ENCODE measurements at places on chromosomes 3 and 15.
A peak's percentile ranks its signal among the peaks of the same experiment; 100 is the strongest.

DNA sequence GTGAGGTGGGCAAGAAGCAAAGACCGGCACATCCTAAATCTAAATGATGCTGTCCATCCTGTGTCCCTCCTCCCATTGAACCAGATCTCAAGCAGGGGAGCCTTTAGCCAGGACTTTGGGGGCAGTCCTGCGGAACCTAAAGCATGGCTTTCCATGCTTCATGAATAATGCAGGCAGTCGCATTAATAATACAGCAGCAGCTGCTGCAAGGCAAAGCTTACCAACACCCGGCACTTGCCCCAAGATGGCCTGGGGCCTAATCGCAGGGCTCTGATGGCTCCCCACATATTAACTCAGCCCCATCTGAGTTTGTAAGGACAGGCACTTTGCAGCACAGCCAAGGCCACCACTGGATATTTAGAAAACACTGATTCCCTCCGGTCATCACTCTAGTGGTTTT is 114.4 kb downstream of the NTRK3 start:
- no peak for DNase-seq

GRCh38 chr3:177594096-177594495 is 396.8 kb upstream of the TBL1XR1 start:
- DNase-seq, result no peak

- peak; percentile 62 for DNase-seq
Observed at GRCh38 chr15:40754574-40754882, 526 bp downstream of the RMDN3 start.

DNA sequence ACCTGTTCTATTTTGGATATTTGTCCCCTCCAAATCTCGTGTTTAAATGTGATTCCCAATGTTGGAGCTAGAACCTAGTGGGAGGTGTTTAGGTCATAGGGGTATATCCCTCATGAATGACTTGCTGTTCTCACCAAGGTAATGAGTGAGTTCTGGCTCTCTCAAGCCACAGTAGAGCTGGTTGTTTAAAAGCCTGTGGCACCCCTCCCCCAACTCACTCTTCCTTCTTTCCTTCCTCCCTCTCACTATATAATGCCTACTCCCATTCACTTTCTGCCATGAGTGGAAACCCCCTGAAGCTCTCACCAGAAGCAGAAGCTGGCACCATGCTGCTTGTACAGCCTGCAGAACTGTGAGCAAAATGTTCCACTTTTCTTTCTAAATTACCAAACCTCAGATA is 341.1 kb downstream of the SI start:
- DNase-seq, result no peak

- no peak for DNase-seq
Observed at GRCh38 chr3:72559385-72559784, 288.9 kb downstream of the SHQ1 start.

- DNase-seq, result no peak
Observed at GRCh38 chr15:56817321-56818080, 84.2 kb upstream of the ZNF280D start.

DNA sequence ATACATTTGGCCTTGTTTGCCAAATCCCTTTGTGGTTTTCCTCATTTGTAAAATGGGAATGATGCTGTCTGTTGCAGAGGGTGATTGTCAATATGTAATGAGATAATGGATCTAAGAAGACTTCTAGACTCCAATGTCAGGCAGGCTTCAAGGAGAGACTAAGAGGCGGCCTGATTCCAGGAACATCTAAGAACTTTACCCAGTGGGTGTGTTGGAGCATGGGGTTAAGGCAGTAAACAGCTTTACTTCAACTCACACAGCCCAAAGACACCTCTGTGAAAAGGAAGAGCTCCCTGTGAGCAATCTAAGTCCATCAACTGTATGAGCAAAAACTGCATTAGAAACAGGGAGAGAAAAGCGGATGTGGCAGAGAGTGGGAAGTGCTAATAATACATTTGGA is 560.6 kb downstream of the PDCD6IP start:
- no peak for DNase-seq

DNA sequence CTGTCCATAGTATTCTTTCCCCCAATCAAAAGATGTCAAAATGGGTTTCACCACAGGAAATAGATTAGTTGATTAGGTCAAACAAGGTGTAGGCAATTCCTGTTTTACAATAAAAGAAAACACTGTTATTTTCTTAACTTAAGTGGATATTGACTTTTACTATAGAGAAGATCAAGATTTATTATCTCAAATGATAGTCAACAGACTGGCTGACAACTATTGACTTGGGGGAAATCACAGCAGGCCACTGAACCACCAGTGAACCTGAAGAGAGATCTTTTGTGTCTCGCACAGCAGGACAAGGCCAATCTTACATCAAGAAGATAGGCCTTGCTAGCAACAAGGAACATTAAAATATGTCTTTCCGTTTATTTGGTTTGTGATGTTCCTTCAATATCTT is 1187.6 kb downstream of the SI start:
- no peak for DNase-seq

DNA sequence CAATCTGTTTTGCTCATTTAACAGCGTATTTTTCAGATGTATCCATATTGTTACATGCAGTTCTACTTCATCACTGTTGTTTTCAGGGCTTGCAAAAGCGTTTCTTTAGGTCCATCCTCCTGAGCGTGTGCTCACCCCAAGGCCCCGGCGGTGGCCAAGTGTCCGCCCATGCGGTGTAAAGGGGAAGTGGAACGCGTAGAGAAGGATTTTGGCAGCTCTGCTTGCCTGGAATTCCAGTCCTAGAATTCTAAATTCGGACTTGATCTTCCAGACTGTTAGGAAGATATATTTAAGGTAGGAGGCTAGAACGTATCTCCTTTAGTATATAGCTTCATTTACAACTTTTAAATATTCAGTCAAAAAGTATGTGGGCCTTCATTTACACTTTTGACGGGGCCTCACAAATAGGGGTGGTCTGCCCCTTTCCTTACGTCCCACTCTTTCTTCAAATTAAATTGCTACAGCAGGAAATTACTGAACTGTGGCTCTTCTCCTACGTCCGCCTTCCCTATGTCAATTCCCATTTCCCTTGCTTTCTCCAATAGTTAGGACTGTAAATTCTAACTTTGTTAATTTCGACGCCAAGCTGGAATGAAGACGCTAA is 609 bp upstream of the TBC1D23 start:
- no peak for DNase-seq

- DNase-seq, result no peak
Observed at GRCh38 chr15:76382987-76383728, 46.6 kb downstream of the ISL2 start.

DNA sequence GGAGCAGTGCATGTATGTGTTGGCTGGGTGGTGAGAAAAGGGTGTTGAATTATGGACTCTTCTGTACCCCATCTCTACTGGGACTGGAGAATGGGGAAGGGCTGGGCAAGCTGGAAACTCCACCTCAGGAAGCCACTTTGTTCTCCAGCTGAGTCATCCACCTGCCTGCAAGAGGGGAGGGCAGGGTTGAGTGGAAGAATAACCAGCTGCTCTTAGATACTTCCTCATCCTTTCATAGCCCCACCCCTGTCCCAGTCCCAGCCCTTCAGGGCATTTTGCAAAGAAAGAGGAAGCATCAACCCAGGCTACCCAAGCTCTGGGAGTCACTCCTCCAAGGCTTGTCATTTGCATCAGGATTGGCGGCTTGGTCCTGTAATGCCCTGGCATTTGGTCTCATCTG is 33.1 kb downstream of the RAB11A start:
- peak; percentile 95 for DNase-seq

GRCh38 chr3:101544161-101544850 is 17.4 kb upstream of the TRMT10C start:
- no peak for DNase-seq

DNA sequence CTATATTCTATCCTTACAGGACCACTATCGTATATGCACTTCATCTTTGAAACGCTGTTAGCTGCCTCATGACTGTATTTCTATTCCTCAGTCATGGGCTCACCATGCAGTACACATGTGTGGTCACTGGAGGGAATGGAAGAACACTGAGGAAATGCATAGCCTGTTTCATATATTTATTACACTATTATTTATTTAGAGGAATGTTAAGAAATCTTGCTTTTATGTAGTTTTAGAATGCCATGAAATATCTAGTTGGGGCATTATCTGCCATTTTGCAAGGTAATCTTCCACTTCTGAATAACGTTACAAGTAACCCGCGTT is 155.7 kb downstream of the IGF1R start:
- DNase-seq, result no peak

- no peak for DNase-seq
Observed at GRCh38 chr3:50410608-50411139, 51.4 kb upstream of the TMEM115 start.

DNA sequence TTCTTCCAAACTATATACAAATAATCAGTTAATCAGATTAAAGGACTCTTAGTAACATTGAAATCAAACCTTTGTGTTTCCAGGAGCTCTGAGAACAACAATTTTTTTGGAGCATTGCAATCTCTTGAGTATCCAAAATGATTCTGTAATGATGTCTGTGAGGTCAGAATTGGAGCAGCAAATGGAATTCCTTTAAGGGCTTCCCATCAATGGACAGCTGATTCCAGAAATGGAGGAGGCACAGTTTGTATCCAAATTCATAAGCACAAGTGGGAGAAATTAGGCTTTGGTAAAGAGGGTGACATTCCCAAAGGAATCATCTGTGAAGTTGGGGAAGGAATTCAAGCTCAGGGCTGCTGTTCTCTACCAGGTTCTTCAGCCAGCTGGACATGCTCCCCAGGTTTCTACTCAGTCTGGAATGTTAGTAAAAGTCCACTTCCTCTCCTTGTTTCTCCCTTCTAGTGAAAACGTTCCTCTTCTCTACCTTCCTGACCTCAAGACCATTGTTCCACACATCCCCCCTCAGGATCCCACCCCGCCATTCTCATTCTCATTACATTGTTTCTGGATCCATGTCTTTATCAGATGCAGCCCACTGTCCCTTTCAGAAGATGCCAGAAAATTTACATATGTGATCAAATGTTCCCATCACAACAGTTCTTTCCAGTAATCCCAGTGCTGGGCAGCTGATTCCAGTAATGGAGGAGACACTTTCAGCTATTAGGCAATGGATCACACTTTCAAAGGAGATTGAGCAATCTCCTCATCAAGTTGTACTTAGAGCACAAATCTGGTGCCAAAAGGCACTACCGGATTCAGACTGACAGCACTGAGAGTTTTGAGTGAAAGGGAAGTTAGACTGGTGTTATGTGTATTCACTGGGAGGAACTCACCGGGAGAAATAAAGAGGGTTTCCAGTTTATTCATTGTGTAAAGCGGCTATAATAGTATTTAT is 391.3 kb upstream of the TPRG1 start:
- DNase-seq, result peak; percentile 18

DNA sequence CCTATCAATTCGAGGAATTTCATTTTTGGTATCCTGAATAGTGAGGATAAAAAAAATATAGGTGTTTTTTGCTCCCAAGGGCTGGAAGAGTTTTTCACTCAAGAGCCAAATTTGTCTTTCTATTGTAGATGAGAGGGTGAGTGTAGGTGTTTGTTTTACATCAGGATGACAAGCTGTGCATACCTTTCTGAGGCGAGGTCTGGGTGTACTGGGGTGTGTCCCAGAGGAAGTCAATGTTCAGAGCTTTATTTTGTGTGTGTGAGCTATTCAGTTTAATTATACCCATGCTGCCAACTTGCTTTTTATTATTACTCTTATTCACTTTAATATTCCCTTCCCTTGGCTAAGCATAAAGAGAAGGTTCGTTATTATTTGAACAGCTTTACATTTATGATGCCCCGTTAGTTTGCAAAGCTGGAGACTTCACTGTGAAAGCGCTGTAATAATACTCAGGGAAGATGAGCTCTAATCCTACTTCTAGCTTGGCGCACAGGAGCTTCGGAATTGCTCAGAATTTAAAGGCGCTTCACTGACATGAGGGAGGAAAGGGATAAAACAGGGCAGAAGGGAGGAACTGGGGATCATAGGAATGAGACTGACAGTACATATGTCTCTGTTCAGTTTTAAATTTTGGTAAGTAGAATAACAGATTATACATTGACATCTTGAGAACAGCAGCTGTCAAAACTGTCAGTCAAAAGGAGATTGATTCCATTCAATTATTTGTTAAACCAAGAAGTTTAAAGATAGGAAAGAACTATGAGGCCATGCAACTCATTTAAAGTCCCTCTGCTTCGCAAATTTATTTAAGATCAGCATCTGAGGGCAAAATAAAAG is 117.7 kb upstream of the TP63 start:
- no peak for DNase-seq

- no peak for DNase-seq
Observed at GRCh38 chr3:120645083-120645845, 36.8 kb downstream of the HGD start.

DNA sequence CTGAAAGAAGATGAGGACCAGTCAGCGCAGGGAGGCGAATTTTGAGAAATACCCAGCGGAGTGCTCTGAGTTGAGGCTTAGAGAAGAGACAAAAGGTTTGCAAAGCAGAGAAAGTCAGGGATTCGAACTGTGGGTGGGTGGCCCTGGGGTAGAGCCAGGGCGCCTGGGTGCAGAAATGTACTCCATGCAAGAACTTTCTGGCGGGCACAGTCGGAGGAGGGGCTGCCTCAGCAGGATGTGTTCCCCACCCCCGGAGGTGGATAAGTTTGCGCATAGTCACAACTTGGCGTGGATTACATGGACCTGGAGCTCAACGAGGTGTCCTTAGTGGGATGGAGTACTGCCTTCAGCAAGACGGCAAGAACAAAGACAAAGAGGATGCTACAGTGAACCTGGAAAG is 117.3 kb upstream of the ALDH1A3 start:
- DNase-seq, result no peak

- DNase-seq, result peak; percentile 79
Observed at GRCh38 chr3:66394753-66395249, 106.0 kb downstream of the LRIG1 start.

GRCh38 chr3:49343163-49343562 is 3.3 kb upstream of the USP4 start:
- DNase-seq, result no peak

GRCh38 chr3:53809764-53810400 is 36.3 kb downstream of the CHDH start:
- no peak for DNase-seq

DNA sequence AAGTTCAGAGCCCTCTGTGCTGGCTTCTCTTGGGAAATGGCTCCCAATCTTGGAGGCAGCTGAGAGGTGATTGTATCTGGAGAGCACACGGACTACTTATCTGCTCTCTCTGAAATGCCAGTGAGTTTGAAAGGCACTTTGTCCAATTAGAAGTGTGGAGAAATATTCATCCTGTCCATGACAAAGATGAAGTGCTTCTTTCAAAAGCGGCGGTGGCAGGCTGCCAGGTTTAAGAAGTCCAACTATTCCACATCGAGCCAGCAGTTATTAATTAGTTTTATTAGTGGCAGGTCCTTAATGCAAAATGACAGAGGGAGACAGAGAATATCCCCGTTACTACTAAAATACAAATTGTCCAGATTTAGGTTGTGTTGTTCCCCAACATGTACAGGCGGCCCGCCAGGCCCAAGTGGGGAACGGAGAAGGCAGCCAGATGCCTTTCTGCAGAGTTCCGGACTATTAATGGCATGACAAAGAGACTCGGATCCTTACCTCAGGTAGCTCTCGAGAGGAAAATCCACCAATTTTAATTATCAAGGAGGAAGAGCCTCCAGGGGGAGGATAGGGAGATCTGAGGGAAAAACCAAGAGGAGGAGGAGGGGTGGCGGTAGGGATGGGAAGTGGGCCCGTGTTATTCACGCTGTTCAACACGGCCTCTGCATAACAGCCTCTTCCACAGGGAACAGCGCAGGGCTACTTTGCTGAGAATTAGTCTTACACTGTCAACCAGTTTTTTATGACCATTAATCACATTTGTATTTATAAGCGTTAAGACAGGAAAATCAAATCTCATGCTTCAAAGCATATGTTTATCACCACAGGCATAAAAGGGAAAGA is 42.0 kb downstream of the RORA start:
- no peak for DNase-seq

Measured in trophoblast cell (in vitro differentiated cells and primary cell).